ENCODE measurements at places on chromosomes 4 and X.

DNA sequence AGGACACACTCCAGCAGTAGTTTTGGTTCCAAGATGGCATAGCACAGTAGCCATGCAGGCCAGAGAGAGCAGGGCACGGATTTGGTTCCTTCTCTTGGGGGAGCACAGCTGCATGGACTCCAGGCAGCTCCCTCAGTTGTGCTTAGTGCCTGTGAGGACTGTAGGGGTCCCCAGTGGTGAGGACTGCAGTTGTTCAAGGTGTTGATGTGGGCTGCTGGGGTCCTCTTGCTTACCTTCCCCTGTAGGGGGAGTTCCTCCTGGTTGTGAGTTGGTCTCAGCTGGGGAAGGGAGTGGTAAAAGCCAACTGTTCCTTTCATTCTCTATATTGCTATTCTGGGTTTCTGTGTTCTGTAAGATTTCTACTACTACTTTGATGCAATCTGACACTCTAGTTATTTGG is 606.5 kb downstream of the MAGEB5 start:
- DNase-seq: no peak

GRCh38 chr4:67325791-67326190 is 219.5 kb downstream of the CENPC start:
- DNase-seq: no peak

DNA sequence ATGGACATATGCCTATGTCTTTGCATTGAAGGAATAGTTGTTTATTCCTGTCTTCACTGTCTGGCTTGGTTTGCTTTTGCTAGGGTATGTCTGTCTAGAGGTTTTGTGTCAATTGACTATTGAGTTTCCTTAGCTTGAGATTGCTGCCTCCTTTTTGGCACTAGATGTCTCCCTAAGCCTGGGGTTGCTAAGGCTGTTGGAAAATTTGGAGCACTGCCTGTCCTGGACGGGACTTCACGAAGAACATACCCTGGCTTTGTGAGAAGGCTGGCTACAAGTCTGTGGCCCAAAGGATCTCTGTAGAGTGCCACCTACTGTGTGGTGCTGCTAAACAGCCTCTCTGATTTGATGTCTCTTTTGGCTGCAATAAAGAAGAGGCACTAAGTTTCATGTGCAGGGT is 183.8 kb upstream of the NUDT10 start:
- no peak for DNase-seq

- DNase-seq: peak; percentile 53
Measured at GRCh38 chr4:151198748-151199147, 78.2 kb upstream of the PRSS48 start.

- DNase-seq: no peak
Measured at GRCh38 chrX:37364666-37365065, 15.5 kb downstream of the PRRG1 start.

DNA sequence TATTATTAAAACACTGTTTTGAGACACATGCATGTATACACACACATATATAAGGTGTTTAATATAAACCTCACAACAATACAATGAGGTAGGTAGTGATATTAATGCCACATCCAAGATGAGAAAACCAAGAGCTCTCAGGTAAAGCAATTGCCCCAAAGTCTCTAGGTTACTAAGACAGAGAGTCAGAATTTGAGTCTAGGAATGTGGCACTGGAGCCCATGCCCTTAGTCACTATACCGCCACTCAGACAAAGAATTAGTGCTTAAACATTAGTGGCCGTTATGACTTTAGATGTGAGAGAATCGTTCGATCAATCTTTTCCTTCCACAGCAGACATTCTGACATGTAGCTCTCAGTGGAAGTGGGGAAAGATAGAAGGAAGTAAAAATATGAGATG is 108.2 kb upstream of the ACSL4 start:
- no peak for DNase-seq
